ENCODE measurements at places on chromosomes 1 and 21.
A peak's percentile ranks its signal among the peaks of the same experiment; 100 is the strongest.

GRCh38 chr1:227891223-227891954 is 56.3 kb downstream of the WNT9A start:
- DNase-seq, result no peak

DNA sequence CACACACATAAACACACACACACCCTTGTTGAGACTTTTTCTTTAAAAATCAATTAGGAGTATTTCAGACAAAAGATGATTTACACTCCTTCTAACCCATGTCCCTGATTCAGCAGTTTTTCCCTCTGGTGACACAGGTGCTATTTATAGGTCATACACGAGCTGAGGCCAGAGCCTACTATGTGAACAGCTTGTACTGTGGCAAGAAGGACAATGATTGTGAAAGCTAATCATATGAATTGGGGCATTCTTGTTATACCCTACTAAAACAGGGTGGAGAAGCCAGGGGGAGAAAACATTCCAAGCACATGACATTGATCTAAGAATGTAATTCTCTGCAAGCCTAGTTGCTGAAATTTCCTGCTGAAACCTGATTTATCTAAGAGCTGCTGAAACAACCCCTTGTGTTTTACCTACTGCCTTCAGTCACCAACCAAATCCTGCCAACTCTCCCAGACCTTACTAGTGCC is 60.3 kb downstream of the XCL1 start:
- no peak for DNase-seq

DNA sequence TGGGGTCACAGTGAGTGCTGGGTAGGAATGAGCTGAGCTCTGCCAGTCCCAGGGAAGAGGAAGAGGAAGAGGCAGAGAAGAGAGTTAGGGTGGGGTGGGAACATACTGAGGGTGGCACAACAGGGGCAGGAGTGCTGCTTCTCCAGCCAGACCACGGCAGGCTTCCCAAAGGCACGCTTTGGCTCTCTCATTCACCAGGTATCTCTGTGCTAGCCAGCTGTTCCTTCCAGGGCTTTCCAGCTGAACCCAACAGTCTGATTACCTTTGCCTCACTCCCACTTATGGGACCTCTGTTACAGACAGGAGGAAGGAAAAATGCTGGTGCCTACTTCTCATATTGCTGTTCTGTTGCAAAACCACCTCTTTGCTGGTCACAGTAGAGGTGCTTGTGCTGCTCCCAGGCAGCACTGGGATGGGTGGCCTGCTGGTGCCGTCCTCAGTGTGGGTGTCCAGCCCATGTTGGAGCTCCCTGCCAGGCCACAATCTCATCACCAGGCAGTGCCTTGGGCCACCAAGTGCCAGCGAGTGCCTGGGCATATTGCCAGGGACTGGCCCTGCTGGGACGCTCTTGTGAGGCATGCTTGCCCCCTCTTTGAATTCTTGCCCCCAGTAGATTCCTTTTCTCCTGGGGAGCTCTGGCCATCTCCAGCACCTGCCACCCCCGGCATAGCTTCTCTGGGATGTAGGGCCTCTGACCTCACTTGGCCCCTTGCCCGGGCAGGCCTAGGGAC is 2.1 kb downstream of the ADORA1 start:
- DNase-seq, result peak; percentile 48

DNA sequence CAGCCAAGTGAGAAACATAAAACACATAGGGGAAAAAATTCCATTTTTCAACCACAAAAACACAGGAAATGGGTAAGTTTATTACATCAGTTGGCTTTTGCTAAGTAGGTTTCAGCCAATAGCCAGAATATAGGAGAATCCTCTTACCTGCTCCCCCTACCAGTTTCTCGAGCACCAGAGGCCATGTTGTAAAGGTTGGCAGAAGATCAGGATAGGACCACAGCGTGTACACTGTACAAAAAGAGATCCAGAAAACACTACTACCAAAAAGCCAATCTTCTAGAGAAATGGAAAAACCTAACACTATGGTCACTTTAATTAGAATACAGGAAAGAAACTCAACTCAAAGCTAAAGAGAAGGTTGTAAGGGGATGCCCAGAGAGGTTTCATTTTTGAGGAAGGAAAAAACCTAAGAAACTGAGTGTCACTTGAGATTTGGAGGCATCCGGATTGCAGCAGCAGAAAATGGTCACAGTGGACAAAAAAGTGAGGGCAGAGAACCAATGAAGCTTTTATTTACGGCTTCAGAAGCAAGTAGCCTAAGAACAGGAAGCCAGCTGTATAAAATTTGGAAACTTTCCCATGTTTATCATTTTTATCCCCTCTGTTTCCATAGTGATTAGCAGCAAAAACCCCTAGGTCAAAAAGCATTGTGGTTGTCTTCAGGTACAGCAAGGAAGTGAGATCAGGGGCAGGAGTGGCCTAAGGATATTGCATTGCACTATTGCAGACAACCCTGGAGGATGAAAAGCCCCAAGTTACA is 2.9 kb downstream of the EIF2D start:
- no peak for DNase-seq

GRCh38 chr1:54277451-54278341 is 77.7 kb downstream of the MRPL37 start:
- no peak for DNase-seq

DNA sequence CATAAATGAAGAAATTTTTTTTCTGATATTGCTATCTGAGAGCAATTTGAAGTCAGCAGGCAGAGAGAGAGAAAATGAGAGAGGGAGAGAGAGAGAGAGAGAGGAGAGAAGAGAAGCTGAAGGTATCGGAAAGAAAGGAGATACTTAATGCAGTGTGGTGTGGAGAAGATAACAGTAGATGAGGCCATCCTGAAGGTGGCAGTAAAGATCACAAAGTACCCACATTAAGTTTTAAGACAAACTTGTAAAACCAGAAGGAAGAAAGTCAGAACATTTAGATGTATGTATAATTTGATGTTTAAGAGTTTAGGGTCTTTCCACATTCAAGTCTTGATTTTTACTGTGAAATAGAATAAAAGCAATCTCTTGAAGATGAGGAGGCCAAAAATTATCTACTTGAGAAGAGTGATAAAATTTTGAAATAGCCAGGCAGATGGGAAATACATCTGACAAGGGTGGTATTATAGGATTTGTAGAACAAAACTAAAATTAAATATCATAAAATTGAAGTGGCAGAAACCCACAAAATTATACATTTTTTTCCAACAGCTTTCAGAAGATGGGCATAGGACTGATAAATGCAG is 1753.4 kb downstream of the MRPL39 start:
- DNase-seq, result peak; percentile 47

- DNase-seq, result no peak
Observed at GRCh38 chr1:232017759-232018158, 391.2 kb downstream of the DISC1 start.

DNA sequence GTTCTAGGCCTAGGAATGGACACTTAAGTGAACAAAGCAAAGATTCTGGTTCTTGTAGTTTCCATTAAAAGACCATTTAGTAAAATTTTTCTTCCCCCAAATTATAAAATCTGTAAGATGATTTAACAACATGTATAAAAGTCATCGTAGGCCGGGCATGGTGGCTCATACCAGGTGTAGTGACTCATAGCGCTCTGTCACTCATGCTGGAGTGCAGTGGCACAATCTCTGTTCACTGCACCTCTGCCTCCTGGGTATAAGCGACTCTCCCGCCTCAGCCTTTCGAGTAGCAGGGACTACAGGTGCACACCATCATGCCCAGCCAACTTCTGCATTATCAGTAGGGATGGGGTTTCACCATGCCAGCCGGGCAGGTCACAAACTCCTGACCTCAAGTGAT is 9.1 kb downstream of the ASPM start:
- DNase-seq, result no peak

DNA sequence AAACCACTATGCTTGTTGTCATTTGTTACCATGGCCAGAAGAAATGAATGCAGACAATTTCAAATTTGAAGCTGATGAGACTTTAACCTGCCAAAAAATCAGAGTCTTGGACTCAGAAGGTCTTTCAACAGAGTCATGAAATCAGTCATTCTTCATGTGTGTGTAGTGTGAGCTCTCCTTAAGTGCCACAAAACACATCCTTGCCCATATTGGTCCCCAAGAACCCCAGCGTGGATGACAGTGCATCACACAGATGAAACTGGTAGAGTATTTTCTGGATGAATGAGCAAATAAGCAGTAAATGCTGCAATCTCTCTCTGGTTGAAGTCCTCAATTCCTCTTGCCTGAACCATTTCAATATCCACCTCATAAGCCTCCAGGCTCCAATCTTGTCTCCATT is 28.7 kb upstream of the ETS2 start:
- no peak for DNase-seq

GRCh38 chr1:15411593-15412137 is 2.0 kb downstream of the EFHD2 start:
- DNase-seq, result peak; percentile 17

GRCh38 chr1:9646037-9646436 is 5.5 kb upstream of the PIK3CD start:
- no peak for DNase-seq

DNA sequence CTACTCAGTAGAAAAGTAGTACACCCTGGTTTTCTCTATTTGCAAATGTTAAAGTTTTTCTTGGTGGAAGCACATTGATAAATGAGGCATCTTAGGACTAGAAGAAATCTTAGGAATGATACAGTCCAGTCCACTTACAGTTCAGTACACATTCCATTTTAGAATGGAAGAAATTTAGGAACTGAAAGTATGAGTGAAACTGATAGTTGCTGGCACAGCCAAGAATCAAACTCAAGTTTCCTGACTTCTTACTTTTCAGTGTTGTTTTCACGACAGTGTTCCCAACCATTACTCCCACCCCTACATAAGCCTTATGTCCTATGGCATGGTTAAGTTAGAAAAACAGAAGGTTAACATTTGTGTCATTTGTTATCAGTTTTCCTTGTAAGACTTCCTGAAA is 258.5 kb downstream of the BACH1 start:
- DNase-seq, result no peak

DNA sequence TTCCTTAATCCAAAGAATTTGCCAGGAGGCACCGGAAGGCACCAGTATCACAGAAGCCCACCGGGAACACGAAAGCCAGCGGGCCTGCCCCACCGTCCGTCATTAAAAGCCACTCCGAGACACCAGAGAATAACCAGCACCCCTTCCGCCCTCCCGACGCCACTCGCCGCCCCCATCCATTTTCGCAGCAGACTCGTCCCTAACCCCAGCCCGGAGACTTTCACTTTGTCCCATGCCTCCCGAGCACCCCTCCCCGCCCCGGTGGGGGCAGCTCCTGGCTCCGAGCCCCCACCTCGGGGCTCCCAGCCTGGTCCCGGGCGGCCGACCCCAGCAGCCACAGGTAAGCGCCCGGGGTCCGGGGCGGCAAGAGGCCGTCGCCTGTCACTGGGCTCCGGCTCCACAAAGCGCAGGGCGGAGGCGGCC is 105.4 kb downstream of the SLC45A1 start:
- peak; percentile 40 for DNase-seq

GRCh38 chr1:239718997-239719628 is 332.7 kb downstream of the CHRM3 start:
- no peak for DNase-seq

DNA sequence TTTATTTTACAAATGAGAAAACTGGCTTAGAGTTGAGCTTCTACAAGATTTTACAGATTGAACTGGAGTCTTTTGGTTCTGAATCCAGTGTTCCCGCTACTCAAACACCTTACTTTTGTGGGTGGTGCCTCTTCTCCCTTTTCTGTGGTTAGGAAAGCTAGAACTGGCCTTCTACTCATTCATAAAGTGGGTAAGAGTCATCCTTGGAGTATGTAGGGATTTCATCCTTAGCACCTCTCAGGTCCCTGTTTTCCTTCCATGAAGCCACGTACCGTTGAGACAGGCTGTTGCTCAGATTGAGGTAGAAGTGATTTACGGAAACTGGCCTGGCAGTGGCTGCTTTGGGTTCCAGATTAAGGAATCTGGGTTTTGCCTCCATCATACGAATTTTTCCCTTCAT is 35.8 kb downstream of the WNT4 start:
- no peak for DNase-seq

DNA sequence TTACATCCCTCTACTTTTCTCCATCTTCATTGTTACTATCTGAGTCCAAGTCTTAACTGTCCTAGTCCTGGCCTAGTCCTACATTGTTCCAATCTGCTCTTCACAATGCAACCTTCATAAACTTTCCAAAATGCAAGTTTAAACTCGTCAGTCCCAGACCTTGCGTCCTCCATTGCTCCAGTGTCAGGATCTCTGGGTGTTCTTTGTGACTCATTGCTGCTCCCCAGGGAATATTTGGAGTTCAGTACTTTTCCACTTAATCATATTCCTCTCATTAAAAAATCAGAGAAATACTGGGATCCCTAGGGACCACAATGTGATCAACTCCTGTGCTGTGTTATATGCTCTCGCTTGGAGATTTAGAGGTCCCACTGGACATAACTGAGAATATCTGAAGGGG is 18.0 kb upstream of the KPRP start:
- no peak for DNase-seq

DNA sequence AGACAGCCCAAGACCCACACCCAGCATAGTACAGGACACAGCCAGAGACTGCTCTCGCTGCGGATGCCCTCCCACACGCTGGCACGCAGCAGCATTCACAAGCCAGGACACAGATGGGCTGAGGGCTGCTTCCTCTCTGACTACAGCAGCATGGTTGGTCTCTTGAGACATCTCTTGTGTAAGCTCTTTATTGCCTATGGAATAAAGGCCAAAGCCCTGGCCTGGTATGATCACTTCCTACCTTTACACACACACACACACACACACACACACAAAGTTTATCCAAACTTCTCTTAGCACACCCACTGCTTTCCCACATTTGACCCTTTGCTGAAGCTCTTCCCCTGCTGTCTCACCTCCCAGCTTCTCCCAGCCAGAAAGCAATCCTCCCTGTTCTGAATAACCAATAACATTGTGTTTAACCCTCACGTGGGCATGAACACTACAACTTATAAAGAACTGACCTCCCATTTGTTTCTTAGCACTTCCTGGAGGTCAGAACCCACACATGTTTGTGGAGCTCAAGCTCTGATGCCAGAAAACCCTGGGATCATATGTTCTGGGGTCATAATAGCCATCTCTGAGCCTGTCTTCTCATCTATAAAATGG is 1.2 kb upstream of the LUZP1 start:
- DNase-seq, result no peak

DNA sequence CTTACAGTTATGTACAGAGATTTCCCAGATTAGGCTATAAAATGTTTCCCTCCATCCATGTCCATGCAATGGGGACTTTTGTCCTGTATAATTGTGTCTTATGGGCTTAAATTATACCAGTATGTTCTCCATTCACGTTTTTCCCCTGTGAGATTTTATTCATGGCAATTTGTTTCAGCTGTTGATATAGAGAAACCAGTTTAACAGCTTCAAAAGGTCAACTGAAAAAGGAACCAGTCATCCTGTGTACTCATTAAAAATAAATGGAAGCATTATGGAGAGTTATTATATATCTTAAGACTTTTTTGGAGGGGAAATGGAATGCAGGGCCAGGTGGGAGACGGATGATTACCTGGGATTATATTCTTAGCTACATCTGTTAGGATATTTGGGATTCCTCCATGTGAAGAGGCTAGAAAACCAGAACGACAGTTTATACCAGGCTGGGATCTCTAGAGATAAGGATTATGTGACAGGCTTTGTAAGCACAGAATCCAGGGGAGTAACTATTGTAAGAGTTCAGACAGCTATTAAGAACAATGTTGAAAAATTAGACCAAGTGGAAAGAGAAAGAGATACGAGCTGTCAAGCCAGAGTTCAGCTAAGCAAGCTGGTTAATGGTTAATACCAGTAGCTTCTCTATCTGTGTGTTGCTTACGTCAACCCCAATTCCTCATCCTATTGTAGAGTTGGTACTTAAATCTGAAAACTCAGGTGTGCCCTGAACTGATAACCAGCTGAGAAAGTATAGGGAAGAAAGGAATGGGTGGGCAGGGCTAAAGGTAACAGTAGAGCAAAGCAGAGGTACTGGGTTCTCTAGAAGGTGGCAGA is 12.4 kb upstream of the ZNF697 start:
- no peak for DNase-seq

GRCh38 chr1:230237805-230238204 is 170.8 kb downstream of the GALNT2 start:
- no peak for DNase-seq
